ENCODE measurements at places on chromosomes 1 and 21. TPM values are rescaled to one million over a fixed set of nuclear protein-coding genes. Genes with fewer than 3 reads are reported as not detected.
A peak's percentile ranks its signal among the peaks of the same experiment; 100 is the strongest.

GRCh38 chr1:43786201-43786958 is 79.0 kb downstream of the ST3GAL3 start:
- no peak for DNase-seq

GRCh38 chr1:10399444-10399941 is 629 bp downstream of the PGD start:
- DNase-seq, result peak; percentile 64

TMEM82 gene
- not detected for total RNA-seq

IRF6 gene
- total RNA-seq, result 1.8 TPM

TAS1R1 gene
- not detected for total RNA-seq

DNA sequence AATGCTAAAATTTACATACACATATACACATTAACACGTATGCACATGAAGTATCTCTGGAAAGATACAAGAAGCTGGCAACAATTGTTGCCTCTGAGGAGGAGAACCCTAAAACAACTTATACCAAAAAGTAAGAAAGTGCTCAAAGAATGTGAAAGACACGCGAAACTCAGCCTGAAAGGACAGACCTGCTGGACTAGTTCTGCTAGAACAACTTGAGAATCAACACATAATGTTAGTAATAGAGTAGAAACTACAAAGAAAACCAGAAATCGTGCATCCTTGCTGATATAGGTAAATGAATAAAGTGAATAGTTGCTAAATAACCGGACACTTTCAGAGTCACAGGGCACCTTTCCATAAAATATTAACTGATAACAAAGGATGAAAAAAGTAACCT is 242.5 kb downstream of the RERE start:
- DNase-seq, result no peak

DNA sequence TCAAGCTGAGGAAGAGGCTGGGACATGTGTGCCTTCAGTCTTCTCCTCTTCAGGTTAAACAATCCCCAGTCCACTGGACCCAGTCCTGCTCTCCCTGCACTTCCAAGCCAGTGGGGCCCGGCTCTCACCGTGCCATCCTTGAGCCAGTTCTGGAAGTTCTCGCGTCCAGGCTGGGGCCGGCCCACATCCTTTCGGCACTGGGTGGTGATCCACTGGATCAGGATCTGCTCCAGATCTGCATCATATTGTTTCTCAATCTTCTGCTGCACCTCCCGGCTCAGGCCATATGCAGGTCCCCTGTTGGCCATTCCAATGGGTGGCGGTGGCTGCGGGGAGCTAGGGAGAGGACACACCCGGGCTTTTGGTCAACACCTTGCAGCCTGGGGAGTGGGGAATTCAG is 5.1 kb downstream of the TAGLN2 start:
- DNase-seq, result no peak

DNA sequence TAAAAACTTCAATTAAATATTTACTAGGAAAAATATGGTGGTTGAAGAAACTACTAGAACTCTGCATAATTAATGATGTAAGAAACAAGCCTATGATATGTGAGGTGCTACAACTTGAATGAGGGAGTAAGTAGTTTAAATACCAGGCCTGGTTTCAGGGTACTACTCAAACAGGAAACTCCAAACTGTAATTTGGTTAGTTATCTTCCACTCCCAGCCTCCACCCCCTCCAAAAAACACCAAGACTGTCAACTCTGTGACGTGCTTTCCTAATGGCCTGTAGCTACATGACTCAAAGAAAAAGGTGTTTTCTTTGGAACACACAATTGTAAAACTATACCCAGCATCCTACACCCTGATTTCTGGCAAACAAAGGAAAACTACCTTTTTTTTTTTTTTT is 55.9 kb upstream of the RCC1 start:
- no peak for DNase-seq

GRCh38 chr1:92980732-92981647 is 19.7 kb upstream of the DIPK1A start:
- DNase-seq, result no peak

UQCRHL gene
- 1.5 TPM for total RNA-seq

RNU5D-1 gene
- not detected for total RNA-seq

STMN1 gene
- total RNA-seq, result 186 TPM

DNA sequence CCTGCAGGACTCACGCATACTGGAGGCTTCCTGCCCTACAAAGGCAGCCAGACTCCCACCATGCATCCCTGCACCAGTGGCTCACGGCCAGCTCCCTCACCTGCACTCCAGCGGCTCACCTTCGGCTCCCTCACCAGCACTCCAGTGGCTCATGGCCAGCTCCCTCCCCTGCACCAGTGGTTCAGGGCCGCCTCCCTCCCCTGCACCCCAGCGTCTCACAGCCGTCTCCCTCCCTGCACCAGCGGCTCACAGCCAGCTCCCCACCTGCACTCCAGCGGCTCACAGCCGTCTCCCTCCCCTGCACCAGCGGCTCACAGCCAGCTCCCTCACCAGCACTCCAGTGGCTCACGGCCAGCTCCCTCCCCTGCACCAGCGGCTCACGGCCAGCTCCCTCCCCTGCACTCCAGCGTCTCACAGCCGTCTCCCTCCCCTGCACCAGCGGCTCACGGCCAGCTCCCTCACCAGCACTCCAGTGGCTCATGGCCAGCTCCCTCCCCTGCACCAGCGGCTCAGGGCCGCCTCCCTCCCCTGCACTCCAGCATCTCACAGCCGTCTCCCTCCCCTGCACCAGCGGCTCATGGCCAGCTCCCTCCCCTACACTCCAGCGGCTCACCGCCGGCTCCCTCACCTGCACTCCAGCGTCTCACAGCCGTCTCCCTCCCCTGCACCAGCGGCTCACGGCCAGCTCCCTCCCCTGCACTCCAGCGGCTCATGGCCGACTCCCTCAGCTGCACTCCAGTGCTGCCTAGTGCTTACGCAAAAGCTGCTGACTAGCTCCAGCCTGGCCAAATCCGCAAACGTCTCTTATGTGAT is 324.5 kb downstream of the NPHP4 start:
- no peak for DNase-seq

Data from sciatic nerve (tissue), 2 donors.